Activated naive CD4-positive, alpha-beta T cell treated with Interleukin-2 at 50 U/mL for 16 hours (primary cell): ENCODE measurements at places on chromosomes 7 and 10.

GRCh38 chr10:91493313-91493712 is 83.2 kb downstream of the HECTD2 start:
- DNase-seq: no peak

DNA sequence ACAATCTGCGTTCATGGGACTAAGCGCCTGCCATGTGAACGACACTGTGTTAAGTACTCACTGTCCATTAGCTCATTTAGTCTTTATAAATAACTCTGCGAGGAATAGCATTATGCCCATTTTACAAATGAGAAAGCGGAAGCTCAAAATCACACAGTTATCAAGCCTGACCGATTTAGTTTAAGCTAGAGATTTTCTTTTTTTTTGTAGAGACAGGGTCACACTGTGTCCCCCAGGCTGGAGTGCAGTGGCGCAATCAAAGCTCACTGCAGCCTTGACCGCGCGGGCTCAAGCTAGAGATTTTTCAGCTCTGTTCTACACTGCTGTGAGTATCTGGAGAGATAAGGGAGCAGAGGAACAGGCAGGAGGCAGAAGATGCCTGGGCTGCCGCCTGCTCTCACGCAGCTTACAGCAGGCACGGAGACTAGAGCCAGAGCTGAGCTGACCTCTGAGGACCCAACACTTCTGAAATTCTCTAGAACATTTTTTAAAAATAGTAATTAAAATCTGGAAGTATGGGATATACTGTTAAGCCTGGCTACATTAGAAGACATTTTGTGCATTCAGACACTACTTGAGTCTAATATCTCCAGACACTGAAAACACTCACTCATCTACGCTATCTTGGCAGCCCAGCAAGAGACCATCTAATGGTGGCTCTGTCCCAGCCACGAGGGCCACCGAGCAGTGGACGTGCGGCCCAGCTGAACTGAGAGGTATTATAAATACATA is 38.7 kb downstream of the GNA12 start:
- no peak for DNase-seq

- DNase-seq: peak; percentile 30
These were observed 1.5 kb downstream of the KMT2E start for GRCh38 chr7:105015390-105015965.

DNA sequence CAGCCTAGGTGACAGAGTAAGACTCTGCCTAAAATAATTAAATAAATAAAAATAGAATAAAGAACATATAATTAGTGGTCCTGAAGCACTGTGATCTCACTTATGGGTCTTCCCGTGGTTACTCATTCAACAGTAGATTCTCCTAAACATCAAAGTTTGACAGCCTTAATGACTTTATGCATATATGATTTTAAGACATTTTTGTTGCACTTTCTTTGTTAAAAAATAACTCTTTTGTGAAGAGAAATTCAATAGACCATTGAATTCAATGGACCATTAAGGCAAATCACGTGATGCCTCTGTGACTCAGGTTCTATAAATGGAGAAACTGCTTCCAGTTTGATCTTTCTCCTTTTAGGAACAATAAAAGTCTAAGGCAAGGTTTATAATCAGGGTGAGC is 59.6 kb downstream of the ATOH7 start:
- no peak for DNase-seq

DNA sequence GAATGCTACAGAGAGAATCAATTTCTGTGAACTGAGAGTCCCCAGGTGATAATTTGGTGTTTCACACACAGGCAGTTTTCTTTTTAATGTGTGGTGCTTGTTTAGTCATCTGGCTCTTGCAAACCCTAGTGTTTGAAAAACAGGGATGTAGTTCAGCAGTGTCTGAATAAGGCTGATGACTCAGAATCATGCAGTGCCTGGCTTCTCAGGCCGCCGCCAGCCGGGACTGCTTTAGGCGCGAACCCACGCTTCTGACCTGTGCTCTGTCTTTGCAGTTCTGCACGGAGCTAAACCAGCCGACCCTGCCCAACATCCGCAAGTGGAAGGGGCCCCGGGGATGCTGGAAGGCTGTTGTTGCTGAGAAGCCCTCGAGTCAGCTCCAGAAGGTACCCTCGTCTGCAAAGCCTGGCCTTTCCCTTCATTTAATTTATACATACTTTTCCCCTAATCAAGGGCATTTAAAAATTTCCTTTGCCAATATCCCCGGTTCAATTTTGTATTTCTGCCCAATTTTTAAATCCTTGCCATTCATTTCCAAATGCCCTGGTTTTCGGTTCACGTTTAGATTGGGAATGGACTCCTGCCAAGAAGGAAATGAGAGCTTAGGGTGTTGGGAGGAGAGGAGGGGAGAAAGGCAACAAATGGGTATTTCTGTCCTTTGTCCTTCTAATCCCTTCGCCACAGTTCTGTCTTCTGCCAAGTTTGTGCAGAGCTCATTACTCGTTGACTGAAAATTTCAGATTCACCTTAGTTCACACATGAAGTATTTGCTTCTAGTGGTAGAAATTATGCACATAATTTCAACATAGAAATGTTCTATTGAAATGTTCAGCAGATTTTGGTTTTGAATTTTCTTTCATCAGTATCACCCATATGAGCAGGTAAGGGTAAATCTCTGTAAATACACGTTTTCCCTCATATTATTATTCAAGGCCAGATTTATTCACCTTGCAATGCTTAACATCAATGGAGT is 108.5 kb upstream of the ANLN start:
- DNase-seq: peak; percentile 14

DNA sequence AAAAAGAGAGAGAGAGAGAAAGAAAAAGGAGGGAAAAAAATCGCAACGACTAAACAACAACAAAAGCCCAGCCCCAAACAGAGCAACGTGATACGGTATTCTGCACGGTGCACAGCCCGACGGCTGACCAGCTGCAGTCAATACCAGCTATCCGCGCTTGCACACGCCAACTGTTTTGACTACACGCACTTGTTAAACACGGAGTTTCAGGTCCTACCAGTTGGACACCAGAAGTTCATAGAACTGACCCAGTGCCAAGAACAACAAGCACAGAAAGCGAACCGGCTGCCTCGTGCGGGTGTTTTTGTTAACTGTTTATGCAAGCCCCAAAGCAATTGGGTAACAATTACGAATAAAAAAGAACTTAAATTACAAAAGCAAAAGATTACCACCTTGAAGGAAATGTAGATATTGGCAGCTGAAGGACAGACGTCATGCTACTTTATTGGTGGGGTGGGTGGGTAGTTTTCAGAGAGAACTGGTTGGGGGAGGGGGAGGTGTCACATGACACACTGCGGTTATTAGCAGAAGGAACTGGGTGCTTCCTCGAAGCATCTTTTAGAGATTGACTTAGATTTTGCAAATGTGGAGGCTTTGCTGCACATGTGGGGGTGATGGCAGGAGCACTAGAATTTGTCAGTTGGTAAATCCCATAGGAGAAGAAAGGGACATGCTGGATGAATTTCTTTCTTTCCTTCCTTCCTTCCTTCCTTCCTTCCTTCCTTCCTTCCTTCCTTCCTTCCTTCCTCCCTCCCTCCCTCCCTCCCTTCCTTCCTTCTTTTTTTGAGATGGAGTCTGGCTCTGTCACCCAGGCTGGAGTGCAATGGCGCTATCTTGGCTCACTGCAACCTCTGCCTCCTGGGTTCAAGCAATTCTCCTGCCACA is 110.6 kb upstream of the EFCAB10 start:
- peak; percentile 68 for DNase-seq

- DNase-seq: peak; percentile 7
These were observed 29.4 kb upstream of the AMPH start for GRCh38 chr7:38660427-38661099.

DNA sequence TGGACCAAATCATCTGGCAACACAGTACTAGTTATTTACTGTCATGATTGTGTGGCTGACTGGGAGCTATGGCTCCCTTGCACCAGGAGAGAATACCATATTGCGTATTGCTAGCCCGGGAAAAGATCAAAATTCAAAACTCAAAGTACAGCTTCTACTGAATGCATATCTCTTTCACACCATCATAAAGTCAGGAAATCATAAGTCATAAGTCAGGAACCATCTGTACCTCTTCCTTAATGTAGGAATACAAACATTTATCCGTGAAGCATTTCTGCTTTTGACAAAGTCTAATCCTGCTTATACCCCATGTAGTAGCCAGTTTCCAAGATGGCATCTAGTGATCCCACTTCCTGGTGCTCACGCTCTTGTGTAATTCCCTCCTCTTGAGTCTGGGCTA is 2.2 kb upstream of the CREB3L2 start:
- no peak for DNase-seq

GRCh38 chr7:135653340-135654080 is 8.8 kb upstream of the STMP1 start:
- no peak for DNase-seq

DNA sequence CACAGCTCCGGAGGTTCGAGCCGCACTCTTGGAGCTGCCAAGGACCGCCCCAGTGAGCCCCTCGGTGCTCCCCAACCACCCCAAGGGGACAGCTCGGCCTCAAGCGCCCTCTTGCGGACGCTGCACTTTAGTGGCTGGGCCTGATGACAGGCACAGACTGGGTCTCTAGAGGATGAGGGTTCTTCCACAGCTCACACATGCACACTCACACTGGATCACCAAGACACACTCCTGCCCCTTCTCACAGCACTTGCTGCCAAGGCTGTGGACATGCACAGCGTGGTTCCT is 2.1 kb downstream of the RET start:
- DNase-seq: peak; percentile 9

- no peak for DNase-seq
These were observed 181.8 kb downstream of the DGKB start for GRCh38 chr7:14720785-14721184.

- DNase-seq: no peak
These were observed 1128.4 kb downstream of the SORCS3 start for GRCh38 chr10:105769248-105770184.

- no peak for DNase-seq
These were observed 3.7 kb downstream of the TMEM225B start for GRCh38 chr7:99601656-99602310.

GRCh38 chr10:112658900-112659638 is 212.1 kb downstream of the VTI1A start:
- DNase-seq: no peak
